ENCODE measurements at places on chromosomes 7 and 10.

GRCh38 chr10:60525716-60526585, 136.3 kb upstream of the ANK3 start:
- no peak for DNase-seq

DNA sequence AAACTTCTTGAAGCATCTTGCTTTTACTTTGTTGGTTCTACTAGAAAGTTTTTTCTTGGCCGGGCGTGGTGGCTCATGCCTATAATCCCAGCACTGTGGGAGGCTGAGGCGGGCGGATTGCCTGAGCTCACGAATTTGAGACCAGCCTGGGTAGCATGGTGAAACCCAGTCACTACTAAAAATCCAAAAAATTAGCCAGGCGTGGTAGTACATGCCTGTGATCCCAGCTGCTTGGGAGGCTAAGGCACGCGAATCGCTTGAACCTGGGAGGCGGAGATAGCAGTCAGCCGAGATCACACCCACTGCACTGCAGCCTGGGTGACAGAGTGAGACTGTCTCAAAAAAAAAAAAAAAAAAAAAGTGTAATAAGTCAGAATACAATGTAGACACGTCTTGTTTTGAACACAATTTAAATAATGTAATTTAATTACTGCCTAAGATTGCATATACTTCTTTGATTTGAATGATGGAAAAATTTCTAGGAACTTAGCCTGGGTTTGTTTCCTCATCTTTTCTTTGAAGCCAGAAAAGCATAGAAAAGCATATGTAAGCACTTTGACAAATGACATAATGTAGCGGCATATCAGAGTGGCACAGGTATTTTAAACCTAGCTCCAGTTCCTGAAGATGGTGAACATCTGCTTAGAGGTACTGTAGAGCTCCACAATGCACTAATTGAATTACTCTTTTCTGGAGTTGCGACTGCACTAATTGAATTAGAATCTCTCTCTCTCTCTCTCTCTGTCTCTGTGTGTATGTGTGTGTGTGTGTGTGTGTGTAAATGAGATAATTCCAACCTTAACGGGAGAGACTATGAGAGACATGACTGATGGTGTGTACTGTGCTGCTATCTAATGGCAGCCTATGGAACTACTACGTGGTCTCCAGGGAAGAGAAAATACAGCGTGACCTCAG, 87.8 kb downstream of the BTRC start:
- peak; percentile 82 for DNase-seq

DNA sequence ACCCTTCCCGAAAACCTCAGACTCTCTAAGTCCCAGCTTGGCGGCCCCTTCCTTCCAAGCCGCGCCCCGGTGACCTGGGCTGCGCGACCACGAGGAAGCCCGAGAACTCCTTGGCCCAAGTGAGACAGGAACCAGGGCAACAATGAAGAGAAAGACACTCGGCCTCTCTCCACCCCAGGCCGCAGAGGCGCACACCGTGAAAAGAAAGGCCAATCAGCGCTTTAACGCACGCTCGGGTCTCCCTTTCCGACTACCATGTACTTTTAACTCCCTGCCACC, 166.4 kb upstream of the PPP1R3A start:
- no peak for DNase-seq

GRCh38 chr10:350981-351501, 215.8 kb downstream of the ZMYND11 start:
- no peak for DNase-seq

- DNase-seq, result no peak
Observed at GRCh38 chr7:100678291-100678984, 4.9 kb downstream of the GNB2 start.

GRCh38 chr10:125816548-125816947, 6.5 kb downstream of the UROS start:
- DNase-seq, result no peak

GRCh38 chr7:3310884-3311283, 9.8 kb downstream of the SDK1 start:
- DNase-seq, result no peak

DNA sequence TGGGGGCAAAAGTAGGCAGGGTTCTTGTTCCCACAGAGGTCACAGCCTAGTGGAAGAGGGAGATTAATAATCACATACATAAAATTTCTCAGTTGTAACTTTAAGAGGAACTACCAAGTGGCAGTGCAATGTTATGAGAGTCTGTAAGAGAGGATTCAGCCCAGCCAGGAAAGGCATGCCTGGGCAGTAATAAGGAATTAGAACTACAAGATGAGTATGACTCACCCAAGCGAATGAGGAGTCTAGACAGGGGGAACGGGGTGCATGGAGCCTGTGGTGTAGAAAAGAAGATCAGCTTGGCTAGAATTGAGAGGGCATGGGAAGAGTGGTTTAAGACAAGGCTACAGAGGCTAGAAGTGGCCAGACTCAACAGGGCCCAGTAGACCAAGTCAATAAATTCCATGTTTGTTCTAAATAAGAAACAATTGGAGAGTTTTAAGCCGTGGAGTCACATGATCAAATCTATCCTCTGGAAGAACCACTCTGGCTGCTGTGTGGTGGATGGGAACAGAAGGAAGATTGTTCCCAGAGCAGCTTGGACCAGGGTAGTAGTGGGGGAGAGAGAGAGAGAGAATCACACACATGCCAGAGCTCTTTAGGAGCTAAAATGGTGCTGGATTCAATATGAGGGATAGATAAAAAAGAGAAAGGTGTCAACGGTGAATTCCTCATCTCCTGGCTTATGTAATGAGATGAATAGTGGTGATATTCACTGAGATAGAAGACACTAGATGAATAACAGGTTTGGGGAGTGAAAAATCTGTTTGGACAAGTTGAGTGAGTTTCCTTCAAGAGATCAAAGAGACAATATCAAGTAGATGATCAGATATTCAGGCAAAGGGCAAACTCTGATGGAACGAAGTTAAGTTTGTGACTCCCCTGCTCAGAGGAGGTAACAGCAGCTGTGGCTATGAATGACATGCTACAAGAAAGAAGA, 265.1 kb downstream of the FGFR2 start:
- no peak for DNase-seq

DNA sequence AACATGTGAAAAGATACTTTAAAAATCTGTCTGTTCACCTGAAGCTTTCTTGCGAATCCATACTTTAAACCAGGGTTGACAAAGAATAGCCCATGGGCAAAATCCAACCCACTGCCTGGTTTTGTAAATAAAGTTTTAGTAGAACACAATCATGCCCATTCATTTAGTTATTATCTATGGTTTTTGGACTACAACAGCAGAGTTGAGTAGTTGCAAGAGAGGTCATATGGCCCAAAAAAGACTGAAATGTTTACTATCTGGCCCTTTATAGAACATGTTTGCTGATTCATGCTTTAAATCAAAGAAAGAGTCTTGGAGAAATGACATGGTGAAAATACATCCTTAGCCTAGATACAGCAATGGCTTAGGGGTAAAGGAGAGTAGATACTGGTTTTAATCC, 356.2 kb downstream of the RNLS start:
- no peak for DNase-seq

- no peak for DNase-seq
Observed at GRCh38 chr10:100554902-100555301, 19.2 kb downstream of the HIF1AN start.

DNA sequence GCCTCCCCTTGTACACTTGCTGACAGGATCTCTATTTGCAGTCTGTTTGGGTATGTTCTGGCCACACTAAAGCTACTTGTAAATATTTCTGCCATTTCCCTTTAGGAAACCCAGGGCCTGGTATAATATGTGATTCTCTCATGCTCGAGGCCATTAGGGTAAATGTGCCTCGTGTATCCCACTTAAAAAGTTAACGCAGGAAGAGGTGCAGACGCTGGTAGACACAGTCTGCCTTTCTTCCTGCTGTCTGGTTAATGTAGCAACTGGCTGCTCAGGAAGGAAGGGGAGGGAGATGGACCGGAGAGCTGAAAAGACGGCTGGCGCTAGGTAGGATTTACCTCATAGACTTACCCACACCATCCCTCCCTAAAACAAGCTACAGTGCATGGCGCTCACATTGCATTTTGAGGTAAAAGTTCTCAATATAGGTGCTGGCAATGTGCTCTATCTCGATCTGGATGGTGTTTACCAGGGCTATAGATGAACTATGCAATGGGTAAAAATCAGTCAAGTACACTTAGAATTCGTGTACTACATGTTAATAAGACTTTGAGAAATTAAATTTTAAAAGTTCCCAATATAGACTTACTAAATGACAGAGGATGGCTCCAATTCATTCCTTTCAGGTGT, 125.9 kb downstream of the JAZF1 start:
- DNase-seq, result no peak

DNA sequence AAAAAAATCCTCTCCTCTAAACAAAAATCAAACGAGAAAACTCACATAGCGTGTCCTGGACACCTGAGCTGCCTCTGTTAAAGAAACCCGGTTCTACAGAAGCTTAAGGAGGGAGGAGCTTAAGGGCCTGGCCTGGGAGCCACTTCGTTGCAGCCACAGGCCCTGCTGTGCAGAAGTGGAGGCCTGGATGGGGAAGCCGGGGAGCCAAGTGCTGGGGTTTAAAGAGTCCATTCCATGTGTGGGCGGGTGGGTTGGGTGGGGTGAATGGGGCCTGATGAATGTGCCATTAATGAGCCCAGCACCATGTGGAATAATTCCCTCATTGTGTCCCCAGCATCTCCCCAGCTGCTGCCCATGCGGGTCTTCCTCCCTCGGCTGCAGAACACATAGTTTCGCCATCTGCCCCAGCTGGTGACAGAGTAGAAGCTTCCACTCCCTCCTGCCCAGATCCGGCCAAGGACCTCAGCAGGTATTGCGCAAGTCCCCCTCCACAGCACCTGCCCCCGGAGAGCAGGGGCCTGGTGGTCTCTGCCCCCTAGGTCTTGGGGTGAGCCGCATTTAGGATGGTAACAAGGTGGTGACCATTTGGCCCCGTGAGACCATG, 127.8 kb upstream of the BTBD16 start:
- no peak for DNase-seq

- no peak for DNase-seq
Observed at GRCh38 chr7:7164591-7164990, 17.8 kb upstream of the C1GALT1 start.

GRCh38 chr7:122983261-122983660, 12.2 kb downstream of the TAS2R16 start:
- DNase-seq, result no peak

GRCh38 chr7:42699380-42700178, 212.3 kb downstream of the C7orf25 start:
- DNase-seq, result no peak

GRCh38 chr10:3208481-3209406, 36.2 kb upstream of the PITRM1 start:
- DNase-seq, result no peak

GRCh38 chr7:90771281-90771680, 175.2 kb downstream of the CDK14 start:
- DNase-seq, result no peak

DNA sequence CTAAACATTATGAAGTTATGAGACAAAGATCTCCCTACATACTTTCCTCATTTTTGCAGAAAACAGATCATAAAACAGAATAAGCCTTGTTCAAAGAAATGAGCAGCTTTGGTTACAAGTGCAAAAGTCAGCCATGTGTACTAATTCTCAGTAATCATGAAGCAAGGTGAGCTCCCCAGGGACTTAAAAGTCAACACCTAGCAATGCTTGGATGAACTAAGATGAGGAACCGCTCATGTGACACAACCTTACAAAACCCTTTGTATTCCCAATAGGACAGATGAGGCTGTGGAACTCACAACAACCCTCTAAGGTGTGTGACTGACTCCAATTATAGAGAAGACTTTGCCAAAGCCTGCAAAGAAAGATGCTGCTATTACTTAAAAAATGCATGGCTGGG, 154.5 kb downstream of the SLC25A13 start:
- DNase-seq, result no peak

DNA sequence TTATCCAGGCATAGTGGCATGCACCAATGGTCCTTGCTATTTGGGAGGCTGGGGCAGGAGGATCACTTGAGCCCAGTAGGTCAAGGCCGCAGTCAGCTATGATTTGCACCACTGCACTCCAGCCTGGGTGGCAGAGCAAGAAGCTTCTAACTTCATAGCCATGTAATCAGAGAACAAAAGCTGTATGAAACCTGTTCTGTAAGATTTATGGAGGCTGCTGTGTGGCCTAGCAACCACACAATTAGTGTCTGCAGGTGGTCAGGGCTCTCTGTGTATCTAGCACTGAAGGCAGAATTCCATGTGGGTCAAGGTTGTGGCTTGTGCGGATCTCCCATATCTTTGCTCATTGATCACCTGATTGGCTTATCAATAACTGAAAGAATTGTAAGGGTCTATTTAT, 221.5 kb upstream of the FOXK1 start:
- DNase-seq, result no peak

DNA sequence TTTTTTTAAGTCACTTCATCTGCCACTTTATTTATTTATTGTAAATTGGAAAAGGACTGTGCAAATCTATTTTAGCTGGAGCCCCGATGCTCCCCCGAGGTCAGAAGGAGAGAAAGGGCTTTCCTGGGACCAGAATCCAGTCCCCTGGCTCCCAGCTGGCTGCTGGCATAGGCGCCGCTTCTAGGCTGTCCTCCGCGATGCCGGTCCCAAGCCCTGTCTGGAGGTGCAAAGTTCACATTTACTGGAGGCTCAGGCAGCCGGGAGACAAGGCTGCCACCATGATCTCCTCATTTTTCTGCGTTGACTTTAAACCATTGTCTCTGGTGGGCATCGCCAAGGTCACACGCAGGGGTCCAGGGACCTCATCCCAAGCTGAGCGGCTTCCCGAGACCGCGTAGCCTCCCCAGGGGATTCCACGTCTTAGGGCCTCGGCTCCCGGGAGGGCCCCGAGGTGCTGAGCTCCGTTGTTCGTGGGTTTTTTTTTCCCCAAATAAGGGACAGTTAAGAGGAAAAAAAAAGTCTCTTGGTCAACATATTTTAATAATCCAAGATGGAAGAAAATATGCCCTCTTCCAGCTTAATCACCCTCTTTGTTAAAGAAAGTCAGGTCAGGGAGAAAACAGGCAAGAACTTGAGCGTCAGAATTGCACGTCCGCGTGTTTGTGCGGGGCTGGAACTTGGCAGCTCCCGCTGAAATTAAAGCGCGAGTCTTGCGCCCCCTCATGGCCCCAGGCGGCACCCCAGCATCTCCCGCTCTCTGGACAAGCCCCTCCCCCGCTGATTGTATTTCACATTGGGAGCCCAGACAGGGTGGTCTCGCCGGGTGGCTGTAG, 11.9 kb downstream of the RGR start:
- DNase-seq, result no peak

- DNase-seq, result peak; percentile 64
Observed at GRCh38 chr7:93337052-93337451, 104.9 kb downstream of the VPS50 start.

GRCh38 chr7:47428768-47429472, 153.0 kb downstream of the TNS3 start:
- DNase-seq, result peak; percentile 42

DNA sequence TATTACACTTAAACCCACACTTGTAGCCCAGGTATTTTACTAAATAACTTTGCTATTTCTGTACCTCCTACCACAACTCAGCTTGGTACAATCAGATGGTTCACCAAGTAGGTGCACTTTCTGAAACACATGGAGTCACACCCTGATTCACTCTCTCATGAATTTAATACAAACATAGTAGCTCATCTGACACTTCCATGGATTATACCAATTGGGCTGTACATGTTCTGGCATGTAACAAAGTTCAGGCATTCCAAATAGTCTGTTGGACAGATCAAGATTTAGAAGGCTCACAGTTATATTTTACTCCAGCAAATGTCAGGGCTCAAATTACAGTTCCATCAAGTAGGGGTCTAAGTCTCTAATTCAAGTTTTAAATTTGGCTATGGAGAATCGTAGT, 62.2 kb upstream of the RNF148 start:
- no peak for DNase-seq

GRCh38 chr7:27576360-27576944, 86.2 kb downstream of the HIBADH start:
- peak; percentile 59 for DNase-seq
